Activated CD4-positive, alpha-beta T cell treated with anti-CD3 and anti-CD28 coated beads, Interleukin-2, Interleukin-4, amounts not matched to agents 100 ng/mL and 50 ng/mL, durations not matched to agents 16 hours and 8 hours (primary cell): ENCODE measurements at places on chromosomes 7 and 10.
A peak's percentile ranks its signal among the peaks of the same experiment; 100 is the strongest.

DNA sequence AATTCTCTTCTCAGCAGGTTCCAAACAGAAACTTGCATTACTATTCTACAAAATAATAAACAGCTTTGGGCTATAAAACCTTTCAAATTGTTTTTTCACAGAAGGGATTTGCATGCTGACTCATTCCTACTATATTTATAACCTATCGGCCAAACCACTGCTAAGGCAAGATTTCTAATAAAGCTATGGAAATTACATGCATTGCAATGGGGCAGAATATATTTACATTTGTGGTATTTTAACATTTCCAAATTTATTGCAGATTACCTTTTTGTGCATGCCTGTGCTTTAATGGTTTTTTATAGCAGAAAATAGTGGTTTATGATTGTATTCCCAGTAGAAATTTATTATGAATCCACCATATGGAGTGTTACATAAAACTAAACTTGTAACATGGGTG is 69.0 kb upstream of the NPVF start:
- no peak for DNase-seq

- DNase-seq = no peak
Observed at GRCh38 chr10:116961406-116962251, 43.4 kb downstream of the SHTN1 start.

GRCh38 chr10:110815354-110816004 is 56.2 kb upstream of the PDCD4 start:
- DNase-seq = peak; percentile 2

DNA sequence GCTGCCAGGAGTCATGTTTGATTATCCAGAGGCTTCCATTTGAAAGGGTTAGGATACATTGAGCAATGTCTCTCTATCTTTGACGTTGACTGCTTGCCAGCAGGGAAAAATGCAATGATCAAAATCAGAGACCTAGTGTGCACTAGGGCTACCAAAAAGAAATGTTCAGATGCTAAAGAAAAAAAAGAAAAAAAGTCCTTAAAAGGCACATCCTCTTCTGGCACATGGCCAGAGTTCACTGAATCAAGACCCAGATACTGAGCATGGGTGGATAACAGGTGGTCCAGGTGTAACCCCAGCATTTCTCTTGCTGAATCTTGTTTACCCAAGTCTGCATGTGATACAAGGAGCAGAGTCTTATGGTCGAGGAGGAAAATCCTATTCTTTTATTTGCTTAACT is 899.3 kb downstream of the SORCS3 start:
- no peak for DNase-seq

DNA sequence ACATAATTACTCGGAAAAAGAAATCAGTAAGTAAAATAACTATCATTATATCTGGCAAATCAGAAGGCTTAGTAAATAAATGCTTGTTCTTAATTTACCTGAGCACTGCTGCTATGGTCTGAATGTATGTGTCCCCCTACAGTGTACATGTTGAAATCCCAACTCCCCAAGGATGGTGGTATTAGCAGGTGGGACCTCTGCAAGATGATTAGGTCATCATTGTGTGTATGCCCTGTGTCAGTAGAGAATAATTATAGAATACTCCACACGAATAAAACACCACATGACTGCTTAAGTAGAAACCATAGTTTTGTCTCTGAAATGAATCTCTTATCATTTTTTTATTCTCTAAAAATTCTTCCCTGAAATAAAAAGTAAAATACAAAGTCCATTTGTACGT is 101.6 kb downstream of the RNF133 start:
- no peak for DNase-seq

GRCh38 chr7:149562602-149563001 is 65.0 kb upstream of the ZNF746 start:
- no peak for DNase-seq

- no peak for DNase-seq
Observed at GRCh38 chr10:63137306-63137705, 4.2 kb downstream of the NRBF2 start.
